ENCODE measurements at places on chromosomes 7 and 10.
A peak's percentile ranks its signal among the peaks of the same experiment; 100 is the strongest.

DNA sequence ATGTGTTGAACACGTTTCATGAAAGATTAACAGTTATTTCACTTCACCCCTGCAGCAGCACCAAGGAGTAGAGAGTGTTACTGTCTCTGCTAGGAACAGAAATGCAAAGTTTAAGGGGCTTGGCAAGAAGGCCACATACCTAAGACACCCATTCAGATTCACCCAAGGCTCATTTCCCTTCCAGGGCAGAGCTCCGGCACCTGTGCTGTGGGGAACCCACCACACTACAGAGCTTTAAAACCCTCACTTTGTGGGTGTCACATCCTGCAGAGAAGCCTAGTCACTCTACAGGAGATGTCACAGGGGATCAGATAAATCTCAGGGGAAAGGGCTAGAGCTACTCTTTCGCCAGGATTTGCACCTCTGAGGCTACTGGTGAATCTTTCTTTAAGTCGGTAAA, 176.1 kb upstream of the KLF6 start:
- no peak for DNase-seq

- peak; percentile 56 for DNase-seq
Measured at GRCh38 chr7:90749774-90750173, 153.7 kb downstream of the CDK14 start.

- DNase-seq, result no peak
Measured at GRCh38 chr10:118307859-118308258, 34.3 kb downstream of the FAM204A start.

DNA sequence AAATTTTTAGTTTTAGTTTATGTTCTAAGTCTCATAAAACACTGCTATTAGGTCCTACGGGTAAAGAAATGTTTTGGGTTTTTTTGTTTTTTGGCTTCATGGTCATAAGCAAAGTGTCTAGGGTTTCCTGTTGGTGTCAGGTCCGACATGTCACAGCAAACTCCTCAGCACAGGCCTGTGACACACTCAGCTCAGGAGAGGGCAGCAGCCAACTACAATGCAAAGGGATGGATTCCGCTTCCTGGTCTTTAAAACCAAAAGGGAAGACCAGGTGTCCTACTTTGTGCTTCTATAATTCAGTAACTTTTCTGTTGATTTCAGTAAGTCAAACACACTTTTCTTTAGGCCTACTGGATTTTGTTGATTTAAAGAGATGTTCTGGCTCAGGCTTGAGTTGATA, 83.8 kb upstream of the MACROH2A2 start:
- DNase-seq, result peak; percentile 31

DNA sequence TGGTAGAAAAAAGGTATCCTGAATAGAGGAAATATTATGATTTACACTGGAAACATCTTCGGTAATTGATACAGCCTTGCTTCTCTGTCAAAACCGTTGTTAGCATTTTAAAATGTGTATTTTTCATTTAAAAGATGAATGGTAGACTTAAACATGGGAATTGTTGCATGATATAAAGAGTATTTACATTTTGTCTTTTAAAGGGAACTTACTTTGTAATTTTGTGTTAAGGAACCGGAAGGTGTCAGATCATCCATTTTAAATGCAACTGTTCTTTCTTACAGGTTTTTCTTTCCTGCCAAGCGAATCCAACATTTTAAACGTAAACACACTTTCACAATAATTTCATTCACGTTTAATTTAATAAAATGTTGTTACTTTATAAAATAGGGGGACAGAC, 1.8 kb upstream of the IGF2BP3 start:
- peak; percentile 68 for DNase-seq

GRCh38 chr10:89153116-89153515, 54.0 kb downstream of the CH25H start:
- no peak for DNase-seq

DNA sequence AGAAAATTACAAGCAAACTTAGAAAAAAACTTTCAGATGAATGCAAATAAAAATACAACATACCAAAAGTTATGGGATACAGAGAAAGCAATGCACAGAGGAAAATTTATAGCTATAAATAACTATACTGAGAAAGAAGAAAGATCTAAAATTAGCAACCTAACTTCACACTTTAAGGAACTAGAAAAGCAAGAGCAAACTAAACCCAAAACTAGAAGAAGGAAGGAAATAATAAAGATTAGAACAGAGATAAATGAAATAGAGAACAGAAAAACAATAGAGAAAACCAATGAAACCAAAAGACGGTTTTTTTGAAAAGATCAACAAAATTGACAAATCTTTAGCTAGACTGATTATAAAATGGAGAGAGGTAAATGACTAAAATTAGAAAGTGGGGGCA, 9.6 kb upstream of the STRA8 start:
- DNase-seq, result peak; percentile 45

- DNase-seq, result peak; percentile 69
Measured at GRCh38 chr10:77974396-77975074, 48.0 kb upstream of the DLG5 start.

DNA sequence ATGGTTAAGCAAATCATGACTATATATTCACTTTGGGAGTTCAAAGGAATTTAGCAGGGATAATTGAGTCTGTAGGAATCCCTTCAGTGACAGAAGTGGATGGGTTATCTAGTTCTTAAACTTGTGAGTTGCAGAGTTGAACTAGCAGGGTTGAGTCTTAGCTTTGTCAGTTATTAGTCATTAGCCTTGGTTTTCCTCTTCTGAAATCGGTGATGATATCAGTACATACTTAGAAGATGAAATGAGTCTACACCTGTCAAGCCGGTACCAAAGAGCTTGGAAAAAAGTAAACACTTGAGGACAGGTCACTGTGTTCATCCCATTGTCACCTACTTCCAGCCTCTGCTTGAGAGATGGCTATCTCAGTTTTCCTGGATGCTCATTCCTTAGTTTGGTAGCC, 73.5 kb downstream of the BUB3 start:
- no peak for DNase-seq

DNA sequence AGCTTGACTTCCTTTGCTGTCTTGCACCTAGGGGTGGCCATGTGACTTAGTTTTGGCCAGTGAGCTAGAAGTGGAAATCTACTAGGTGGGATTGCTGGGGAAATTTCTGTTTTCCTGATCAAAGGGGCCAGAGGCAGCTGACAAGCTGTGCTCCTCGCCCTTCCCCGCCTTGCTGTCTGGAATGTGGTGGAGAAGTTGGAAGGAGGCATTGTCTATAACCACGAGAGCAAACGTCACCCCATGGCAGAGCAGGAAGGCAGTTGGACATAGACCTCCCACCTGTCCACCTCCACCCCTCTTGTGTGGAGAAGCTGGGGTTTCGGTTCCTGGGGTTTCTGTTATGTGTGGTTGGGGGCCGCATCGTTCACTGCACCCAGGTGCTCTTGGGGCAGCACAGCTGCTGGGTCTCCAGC, 7.3 kb downstream of the SFRP5 start:
- no peak for DNase-seq

- no peak for DNase-seq
Measured at GRCh38 chr7:105794741-105795729, 81.4 kb downstream of the ATXN7L1 start.

- DNase-seq, result no peak
Measured at GRCh38 chr10:44703241-44704155, 207.6 kb upstream of the TMEM72 start.

DNA sequence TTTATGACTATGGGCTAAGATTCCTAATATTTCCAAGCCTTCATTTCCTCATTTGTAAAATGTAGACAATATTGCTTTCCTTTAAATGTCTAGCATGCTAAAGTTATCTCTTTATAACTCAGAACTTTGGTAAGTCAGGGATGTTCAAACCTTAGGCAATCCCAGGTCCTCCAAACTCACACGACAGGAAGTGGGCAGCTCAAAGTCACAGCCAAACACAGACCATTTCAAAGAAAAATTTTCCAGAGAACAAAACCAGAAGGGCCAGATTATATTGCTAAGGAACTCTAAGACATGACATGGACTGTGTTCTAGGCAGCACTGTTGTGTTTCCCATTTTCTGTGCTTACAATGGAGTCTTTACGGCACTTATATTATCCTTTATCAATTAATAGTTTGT, 87.8 kb upstream of the DYNC1I1 start:
- no peak for DNase-seq

DNA sequence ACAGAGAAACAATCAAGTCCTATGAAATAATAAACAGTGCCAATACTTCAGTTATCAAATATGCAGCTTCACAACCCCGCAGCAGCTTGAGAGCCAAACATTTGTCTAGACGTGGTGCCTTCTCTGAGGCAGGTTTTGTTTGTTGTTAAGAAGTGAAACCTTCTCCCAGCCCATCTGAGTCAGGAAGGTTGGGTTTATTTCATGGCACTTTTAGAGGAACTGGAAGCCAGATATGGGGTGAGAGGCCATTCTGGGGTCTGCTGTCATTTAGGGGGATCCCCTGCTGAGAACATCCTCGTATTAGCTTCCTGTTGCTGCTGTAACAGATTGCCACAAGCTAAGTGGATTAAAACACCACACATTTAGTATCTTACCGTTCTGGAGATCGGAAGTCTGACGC, 113.6 kb downstream of the GRK5 start:
- peak; percentile 64 for DNase-seq

DNA sequence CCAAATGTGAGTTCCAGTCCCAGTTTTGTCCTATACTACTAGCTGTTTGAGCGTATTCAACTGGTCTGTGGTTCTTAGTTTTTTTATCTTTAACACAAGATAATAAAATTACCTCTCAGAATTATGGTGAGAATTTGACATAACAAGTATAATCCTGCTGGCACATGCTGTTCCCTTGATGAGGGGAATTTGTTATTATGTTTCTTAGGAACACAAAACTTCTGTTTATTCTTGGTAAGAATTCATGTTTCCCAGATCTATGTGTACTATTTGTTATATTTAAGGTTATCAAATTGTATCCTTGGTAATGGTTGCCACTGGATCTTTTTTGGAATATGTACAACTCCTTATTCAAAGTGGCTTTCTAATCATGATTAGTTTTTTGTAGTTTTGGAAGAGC, 335.6 kb downstream of the ADK start:
- no peak for DNase-seq

DNA sequence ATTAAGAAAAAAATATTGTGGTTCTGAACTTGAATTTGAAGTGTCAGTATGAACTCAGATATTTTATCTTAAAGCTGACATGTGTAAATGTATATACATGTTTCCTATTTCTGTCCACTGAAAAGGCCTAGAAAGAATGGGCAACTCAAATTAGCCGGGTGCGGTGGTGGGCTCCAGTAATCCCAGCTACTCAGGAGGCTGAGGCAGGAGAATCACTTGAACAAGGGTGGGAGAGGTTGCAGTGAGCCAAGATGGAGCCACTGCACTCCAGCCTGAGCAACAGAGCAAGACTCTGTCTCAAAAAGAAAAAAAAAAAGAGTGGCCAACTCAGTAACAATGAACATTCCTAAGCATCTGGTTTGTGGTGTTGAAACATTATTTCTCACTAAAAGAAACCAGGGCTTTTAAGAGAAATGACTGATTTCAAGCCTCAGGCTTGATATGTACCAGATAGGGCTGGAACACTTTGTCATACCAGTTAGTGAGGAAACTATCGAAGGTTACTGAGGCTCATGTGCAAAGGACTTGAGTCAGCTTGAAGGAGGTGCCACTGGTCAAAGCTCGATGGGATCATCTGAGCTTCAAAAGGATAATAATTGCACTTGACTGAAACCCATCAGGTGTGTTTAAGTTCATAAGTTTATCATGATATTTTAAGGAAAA, 40.5 kb downstream of the AOAH start:
- no peak for DNase-seq

DNA sequence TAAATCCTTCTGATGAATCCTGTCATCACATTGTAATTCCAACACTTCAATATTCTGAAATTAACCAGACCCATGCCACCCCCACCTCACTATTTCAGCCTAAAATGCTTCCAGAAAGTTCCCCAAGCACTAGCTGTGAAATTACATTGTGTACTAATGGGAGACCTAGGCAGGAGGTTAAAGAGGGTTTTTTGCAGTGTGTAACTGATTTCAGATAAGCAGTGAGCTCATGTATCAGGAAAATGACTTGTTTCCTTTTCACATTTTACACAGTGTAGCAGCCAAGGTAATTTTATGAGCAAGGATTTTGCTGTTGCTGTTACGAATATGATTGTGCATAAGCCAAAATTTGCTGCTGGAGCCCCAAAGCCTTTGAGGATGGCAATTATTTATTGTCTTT, 129.0 kb downstream of the INHBA start:
- no peak for DNase-seq

Measured in NB4 (cell line).